Ascending aorta (tissue), 2 donors: ENCODE measurements at places on chromosomes 13 and 19.

DNA sequence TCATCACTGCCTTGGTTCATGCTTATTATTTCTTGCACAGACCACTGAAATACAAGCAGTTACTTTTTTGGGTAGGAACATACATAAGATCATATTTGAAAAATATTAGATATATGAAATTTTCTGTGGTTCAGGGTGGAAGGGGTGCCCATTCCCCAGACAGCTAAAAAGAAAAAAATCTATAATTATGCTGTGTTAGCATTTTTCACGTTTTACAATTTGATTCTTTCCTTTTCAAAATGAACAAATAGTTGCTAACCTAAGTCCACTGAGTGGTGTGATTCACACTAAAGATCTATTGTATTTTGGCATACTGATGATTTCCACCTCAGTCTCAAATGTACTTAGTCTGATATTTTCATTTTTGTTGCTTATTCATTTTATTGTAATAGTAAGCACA lies 66.8 kb upstream of the FBXL3 start:
- DNase-seq = no peak

DNA sequence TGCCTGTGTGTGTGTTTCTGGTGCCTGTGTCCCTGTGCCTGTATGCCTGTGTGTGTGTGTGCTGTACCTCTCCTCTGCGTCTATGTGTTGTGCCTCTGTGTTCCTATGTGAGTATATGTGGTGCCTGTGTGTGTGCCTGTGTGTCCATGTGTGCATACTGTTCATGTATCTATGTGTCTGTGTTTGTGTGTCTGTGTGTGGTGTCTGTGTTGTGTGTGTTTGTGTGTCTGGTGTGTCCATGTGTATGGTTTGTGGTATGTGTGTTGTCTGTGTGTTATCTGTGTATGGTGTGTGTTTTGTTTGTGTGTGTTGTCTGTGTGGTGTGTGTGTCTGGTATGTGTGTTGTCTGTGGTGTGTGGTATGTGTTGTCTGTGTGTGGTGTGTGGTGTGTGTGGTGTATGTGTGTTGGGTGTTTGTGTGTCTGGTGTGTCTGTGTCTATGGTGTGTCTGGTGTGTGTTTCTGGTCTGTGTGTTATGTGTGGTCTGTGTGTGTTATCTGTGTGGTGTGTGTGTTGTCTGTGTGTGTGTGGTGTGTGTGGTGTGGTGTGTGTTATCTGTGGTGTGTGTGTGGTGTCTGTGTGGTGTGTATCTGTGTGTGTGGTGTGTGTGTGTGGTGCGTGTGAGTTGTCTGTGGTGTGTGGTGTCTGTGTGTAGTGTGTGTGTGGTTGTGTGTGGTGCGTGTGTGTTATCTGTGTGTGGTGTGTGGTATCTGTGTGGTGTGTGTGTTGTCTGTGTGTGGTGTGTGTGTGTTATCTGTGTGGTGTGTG lies 20.4 kb downstream of the HDGFL2 start:
- no peak for DNase-seq

DNA sequence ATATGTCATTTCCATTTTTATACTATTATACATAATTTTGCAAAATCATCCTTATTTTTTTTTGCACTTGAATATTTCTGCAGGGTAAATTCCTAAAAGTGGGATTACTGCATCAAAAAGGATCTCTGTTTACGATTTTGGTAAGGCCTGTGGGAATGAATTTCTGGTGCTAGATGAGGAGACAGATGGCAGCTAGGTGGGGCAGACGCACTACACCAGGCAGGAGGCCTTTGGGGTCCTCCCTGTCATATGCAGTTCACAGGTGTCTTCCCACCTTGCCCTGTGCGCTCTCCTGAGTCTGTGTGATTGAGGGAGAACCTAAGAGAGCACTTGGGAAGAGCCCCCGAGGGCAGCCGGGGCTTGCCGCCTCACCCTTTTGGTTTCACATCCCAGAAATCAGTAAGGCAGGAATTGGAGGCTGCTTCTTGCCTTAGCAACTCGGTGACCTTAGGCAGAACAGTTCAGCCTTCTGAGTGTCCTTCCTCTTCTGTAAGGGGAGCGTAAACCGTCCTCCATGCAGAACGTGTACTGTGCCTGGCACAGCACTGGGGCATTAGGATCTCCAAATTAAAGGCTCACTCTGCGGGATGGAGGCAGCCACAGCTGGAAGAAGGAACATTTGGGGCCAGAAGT lies 13.4 kb upstream of the GJB2 start:
- DNase-seq = no peak

DNA sequence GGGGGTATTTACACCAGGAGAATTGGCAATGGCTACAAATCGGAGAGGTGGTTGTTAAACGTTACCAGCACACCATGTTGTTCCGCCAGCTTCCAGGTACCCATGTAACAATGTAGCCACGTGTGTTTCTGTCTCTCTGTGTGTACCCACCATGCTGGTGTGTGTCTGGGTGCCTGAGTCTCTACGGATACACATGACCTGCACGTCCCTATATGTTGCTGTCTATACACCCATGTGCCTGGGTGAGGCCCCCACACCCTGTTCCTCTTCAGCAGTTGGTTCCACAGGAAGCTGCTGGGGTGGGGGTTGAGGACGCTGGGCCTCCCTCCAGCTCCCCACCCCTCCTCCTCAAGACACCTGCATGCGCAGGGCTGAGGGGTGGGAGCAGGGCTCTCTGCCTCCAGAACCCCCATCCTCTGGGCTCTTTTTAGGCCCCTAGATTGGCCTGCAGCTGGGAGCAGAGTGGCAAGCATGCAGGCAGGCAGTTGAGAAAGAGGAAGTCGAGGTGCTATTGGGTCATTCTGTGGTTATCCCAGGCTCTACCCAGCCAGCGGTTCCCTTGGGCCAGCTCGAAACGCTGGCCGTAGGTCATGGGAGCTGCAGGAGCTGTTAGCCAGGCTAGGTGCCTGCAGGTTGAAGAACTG lies at the start of gene ARHGEF18:
Gene ARHGEF18, plus strand, starts transcription at position 351 of the 644 bp plus-strand sequence. CDS start 13,954 bp downstream, outside the sequence.
- DNase-seq = no peak

GRCh38 chr19:33408538-33409434 lies 35.3 kb downstream of the CEBPG start:
- DNase-seq = no peak

DNA sequence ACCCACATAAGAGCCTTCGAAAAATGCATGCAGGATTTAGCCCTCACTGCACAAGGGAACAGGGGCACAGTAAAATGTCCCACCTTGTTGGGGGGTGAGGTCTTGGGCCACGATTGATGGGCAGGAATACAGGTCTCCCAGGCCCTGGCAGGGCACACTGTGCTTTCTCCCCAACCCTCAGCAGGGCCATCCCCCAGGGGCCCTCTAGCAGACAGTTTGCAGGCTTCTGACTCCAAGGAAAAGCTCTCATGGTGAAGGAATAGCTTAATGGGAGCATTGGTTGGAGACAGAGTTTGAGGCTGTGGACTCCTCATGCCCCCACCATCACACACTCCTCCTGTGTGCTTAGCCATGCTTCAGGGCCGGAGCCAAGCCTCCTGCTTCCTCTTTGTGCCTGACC lies 484.6 kb downstream of the ZNF536 start:
- no peak for DNase-seq

DNA sequence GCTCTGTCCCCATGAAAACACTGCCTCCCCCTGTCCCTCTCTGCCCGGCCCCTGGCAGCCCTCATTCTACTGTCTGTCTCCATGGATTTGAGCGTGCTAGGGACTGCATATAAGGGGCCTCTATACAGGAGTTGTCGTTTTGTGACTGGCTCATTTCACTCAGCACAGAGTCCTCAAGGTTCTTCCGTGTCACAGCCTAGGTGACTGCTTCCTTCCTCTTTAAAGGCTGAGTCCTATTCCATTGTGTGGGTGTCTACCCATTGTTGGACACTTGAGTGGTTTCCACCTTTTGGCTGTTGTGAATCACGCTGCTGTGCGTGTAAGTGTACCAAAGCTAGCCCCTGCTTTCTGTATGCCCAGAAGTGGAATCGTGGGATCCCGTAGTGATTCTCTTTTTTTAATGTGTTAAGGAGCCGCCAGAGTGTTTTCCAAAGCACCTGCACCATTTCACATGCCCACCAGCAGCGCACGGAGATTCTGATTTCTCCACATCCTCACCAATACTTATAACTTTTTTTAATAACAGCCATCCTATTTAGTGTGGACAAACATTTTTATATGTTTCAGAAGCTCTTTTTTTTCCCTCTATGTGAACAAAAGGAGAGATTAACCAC lies 116.7 kb downstream of the COL4A2 start:
- DNase-seq = no peak

GRCh38 chr13:98595134-98595533 lies 18.2 kb upstream of the STK24 start:
- no peak for DNase-seq

DNA sequence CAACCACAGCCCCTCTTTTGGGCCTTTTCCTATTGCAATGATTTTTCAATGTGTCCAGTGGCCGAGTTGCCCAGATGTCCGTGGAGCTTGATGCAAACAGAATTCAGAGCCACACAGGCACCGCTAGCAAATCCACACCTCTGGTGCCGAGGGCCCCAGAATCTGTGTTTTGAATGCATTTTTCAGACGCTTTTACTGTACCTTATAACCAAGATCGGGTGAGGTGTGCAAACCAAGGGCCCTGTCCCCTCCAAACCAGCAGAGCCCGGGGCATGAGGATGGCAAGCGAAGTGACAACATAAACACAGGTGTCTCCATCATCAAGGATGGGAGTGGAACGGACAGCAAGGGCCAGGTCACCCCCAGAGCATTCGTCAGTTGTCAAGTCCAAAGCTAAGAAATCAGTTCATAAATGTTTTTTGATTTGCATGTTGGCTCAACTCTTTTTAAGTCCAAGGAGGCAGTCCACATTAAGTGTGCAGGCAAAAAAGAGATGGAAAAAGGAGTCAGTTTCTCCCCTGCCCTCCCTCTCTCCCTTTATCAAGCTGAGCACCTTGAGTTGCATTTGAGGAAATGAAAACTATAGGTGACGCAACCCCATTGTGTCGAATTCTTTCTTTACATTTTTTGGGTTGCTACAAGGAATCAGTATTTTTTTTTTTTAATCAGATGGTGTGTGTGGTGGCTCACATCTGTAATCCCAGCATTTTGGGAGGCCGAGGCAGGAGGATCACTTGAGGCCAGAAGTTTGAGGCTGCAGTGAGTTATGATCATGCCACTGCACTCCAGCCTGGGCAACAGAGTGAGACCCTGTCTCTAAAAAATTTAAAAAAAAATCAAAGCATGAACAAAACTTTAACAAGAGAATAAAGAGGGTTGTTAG lies 2.9 kb downstream of the CCDC8 start:
- DNase-seq = no peak

GRCh38 chr13:67078062-67078461 lies 152.1 kb downstream of the PCDH9 start:
- DNase-seq = no peak

DNA sequence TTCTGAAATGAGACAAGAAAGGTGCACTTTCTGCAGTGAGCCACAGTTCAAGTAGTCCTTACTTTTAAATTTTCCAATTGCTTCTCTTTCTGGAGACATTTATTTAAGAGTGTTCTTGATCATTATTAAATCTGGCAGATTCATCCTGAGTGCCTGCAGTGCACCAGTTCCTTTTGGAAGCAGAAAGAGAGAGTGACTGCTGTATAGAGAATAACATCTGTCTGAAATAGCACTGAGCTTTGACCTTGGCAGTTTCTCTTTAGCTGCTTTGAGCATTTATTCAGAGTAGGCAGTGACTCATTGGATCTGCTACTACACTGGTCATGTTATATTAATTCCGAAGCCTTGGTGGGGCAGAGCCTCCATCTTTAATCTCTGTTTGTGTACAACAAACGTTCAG lies 1373.7 kb downstream of the PCDH9 start:
- DNase-seq = no peak

DNA sequence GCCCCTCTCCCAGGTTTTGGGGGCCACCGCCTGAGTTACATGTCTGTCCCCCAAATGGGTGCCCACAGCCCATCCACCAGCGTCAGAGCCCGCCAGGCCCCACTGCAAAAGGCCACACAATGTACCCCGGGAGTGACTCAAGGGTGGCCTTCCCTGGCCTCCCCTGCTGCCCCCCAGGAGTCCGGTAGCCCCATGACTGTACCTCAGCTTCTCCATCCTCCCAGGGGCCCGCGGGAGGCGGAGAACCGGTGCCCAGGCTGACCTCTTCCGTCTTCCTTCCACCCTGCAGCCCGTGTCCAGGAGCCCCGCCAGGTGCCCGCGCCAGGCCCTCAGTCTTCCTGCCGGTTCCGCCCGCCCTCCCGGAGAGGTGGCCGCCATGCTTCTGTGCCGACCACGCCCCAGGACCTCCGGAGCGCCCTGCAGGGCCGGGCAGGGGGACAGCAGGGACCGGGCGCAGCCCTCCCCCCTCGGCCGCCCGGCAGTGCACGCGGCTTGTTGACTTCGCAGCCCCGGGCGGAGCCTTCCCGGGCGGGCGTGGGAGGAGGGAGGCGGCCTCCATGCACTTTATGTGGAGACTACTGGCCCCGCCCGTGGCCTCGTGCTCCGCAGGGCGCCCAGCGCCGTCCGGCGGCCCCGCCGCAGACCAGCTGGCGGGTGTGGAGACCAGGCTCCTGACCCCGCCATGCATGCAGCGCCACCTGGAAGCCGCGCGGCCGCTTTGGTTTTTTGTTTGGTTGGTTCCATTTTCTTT lies 10.3 kb downstream of the CBARP start:
- no peak for DNase-seq

DNA sequence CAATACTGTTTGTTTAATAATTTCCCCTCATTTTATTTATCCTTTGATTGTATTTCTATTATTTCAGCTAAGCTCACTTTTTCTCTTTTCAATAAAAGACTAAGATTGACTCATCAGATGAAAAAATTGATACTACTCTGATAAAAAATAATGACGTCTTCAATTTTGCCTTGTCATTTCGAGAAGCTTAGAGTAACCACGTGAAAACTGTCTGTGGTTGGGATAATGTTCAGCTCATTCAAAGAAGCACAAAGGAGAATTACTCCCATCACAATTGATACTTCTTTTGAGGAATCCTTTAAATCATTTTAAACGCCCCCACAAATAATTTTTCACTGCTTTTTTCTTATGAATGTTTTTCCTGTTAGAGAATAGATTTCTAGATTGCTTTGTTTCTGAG lies 318.7 kb upstream of the SLITRK1 start:
- no peak for DNase-seq

- no peak for DNase-seq
Measured at GRCh38 chr13:28411831-28412353, 83.0 kb downstream of the FLT1 start.

DNA sequence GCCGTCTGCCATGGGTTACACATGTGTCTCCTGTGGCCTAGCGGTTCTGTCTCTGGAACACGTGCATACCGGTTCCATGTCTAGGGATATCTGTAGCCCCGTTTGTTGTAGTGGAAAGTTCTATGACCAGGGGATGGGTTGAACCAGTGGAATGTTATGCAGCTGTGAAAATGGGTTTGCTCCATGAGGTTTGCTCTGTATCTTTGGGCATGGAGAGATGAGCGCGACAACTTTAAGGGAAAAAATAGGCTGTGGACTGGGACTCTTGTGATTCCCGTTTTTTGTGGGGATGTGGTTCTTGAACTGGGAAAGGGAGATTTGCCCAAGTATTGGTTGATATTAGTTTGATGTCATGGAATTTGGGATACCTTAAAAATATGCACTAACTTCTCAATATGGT lies 120.4 kb downstream of the KDM4B start:
- DNase-seq = no peak
